Activated B cell treated with CpG ODN at 0.5 μM for 24 hours (primary cell): ENCODE measurements at places on chromosomes 11 and 22. TPM values are rescaled to one million over a fixed set of nuclear protein-coding genes. Genes with fewer than 3 reads are reported as not detected.

CHCHD10 gene
- 63.4 and 68.8 TPM in 2 replicates for total RNA-seq

GRCh38 chr11:93623920-93624319 is 37.6 kb upstream of the CEP295 start:
- no peak for DNase-seq
- no peak overlapping the region for H3K27ac ChIP-seq
- H3K27me3 ChIP-seq = peaks cover 24% of the 10 kb centered on the region
- no peaks in the 10 kb centered on the region for H3K4me1 ChIP-seq

DNA sequence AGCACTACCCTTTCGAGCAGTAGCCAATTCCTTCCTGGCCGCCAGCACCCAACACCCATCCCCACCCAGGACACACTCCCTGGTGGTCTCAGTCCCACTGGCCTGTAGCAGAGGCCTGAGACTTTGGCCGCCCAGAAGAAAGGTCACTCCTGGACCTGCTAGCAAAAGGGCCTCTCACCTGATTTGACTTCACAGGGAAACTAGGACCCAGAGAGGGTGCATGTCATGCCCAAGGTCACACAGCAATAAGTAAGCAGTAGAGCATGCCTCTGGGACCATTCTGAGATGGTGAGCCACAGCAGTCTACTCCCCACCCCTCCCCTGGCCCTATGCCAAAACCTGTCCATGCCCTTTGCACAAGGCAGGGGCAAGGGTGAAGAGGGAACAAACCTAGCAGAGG is 7.3 kb downstream of the ARRB1 start:
- no peak overlapping the region for H3K27ac ChIP-seq
- no peaks in the 10 kb centered on the region for H3K36me3 ChIP-seq
- DNase-seq = no peak
- H3K27me3 ChIP-seq = no peaks in the 10 kb centered on the region
- no peak overlapping the region for H3K4me3 ChIP-seq

DNA sequence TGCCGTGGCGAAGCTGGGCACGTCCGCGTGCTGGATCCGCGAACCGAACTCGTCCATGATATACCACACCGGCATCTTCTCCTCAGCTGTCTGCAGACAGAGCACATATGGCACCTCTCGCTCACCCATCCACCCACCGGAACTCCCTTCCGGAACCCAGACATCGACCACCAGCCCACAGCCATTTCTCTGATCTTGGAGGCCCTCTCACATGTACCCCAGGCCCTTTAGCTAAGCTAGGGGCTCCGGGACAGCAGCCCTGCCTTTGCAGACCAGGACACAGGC is 7.1 kb downstream of the TTLL12 start:
- H3K4me3 ChIP-seq = no peak overlapping the region
- H3K27ac ChIP-seq = no peak overlapping the region
- H3K4me1 ChIP-seq = peaks cover 3% of the 10 kb centered on the region
- H3K36me3 ChIP-seq = peaks cover 42% of the 10 kb centered on the region
- H3K27me3 ChIP-seq = no peaks in the 10 kb centered on the region

DNA sequence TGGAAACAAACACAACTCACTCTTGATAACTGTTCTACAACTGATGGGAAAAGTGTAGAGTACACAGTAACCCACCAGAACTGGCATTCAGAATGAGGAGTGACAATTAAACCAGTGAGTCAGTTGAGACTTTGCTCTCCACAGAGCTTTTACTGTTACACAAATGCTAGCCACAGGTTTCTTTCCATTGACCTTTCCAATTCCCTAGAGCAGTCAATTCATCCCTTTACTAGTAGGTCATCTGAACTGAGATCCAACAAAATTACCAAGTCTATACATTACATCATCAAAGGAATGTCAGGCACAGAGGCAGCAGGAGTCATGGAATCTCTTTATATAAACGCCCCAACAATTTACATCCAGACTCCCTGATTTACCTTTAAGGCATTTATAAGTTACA is 65.9 kb downstream of the PHF21A start:
- H3K4me3 ChIP-seq = no peak overlapping the region
- no peaks in the 10 kb centered on the region for H3K27me3 ChIP-seq
- no peak overlapping the region for H3K27ac ChIP-seq

OR52A1 gene
- total RNA-seq = not detected in 2 replicates

DNA sequence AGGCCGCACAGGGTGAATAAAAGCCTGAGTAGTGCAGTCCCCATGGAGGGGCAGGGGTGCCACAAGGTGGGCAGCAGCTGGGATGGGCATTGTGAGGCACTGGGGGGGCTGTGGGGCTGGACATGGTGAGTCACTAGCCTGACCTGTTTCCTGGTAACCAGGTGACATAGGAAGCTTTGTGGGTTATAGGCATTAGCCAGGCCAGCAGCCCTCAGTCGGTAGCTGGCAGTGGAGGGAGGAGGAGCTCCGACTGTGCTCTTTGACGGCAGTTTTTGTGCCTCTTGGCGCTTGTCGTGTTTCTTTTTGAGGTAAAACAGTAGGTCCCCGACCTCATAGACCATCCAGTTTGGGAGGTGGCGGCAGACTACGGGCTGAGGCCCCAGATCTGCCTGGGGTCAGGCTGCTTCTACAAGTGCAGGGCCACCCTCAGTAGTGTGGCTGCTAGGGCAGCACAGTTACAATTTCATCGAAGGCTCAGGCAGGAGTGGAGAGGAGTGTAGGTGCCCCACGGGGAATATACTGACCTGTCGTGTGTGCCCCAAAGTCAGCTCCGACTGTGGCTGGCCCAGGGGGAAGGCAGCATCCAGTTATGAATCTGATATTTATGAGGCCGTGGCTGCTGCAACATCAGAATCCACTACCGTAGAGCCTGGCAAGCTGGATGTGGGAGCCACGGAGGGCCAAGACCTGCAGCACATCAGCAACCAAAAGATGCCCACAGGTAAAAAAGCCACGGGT is 107.7 kb downstream of the CRYBB2 start:
- no peaks in the 10 kb centered on the region for H3K4me1 ChIP-seq
- no peak overlapping the region for H3K27ac ChIP-seq
- H3K27me3 ChIP-seq = no peaks in the 10 kb centered on the region
- H3K4me3 ChIP-seq = no peak overlapping the region
- no peaks in the 10 kb centered on the region for H3K36me3 ChIP-seq

- H3K27me3 ChIP-seq = peaks cover 25% of the 10 kb centered on the region
- no peak overlapping the region for H3K4me3 ChIP-seq
- H3K27ac ChIP-seq = no peak overlapping the region
- DNase-seq = no peak
- no peaks in the 10 kb centered on the region for H3K36me3 ChIP-seq
- H3K4me1 ChIP-seq = no peaks in the 10 kb centered on the region
Measured at GRCh38 chr11:70405679-70406395, 7.5 kb downstream of the CTTN start.

TMEM191B gene
- total RNA-seq = 2.5 and 3.0 TPM in 2 replicates

SGSM1 gene
- total RNA-seq = 0.05 and 0.09 TPM in 2 replicates

POU2AF1 gene
- 141 and 155 TPM in 2 replicates for total RNA-seq

DNA sequence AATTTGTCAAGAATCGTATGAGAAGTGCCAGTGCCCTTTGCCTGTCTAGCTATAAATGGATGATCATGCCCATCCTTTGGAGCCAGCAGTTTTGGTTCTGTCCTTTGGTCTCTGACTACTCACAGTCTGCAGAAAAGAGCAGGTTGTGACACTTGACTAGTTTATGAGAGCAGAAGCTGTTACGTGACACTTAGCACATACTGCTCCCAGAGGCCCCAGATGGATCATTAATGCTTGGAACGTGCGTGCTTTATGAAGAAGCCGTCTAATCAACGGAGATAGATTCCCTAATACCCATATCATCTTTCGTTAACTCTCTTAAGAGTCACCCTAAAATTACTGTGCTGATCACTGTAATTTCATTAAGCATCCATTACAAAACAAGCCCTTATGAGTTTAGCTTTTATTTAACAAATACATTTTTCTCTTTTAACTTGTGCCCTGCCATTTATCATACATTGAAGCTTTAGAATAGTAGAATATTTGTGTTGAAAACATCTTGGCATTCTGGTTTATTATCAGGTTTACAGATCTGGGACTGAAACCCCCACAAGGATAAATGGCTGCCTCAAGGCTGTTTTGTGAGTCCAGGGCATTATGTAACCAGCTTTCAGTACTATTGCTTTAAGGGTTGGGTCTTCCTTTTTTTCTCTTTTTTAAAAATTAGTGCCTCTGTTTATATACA is 47.0 kb upstream of the ADORA2A start:
- H3K4me1 ChIP-seq = no peaks in the 10 kb centered on the region
- DNase-seq = no peak
- no peak overlapping the region for H3K27ac ChIP-seq
- H3K27me3 ChIP-seq = no peaks in the 10 kb centered on the region

POU2AF3 gene
- 0.82 and 1.1 TPM in 2 replicates for total RNA-seq
